SHP77 (cell line): ENCODE measurements at places on chromosomes 6 and 20.
A peak's percentile ranks its signal among the peaks of the same experiment; 100 is the strongest.

DNA sequence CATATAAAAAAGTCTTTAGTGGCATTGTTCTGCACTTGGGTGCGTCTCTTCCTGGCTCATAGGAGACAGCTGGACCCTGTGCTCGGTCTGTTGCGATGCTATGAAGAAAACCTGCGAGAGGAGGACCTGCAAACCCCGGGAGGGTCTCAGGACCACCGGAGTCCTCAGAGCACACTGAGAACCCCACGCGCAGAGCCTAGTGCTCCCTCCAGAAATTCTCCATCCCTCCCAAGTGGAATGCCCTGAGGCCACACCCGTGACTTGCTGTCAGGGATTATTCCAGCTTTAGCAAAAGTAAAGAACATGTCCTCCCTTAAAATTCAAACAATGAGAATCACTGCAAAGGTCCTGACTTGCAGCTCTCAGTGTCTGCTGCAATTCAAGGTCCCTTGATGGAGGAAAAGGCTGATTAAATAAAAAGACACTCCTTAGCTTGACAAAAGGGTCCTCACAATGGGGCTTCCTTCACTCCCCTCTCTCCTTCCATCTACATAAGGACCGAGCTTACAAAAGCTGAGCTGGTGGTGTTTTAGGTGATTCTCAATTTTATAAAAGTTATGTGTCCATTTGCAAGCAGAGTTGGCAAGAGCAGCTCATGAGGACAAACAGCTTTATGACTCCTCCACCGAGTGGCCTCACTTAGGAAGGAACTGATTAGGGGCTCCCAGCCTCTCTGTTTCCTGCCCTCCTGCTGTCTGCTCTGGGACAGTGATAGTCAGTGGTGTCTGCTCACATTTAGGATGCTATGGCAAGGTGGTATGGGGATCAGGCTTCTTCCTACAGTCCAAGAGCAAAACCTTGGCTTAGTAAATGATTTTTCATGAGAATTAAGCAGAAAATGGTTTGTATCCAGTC lies 97.0 kb downstream of the RAMACL start:
- DNase-seq, result no peak

DNA sequence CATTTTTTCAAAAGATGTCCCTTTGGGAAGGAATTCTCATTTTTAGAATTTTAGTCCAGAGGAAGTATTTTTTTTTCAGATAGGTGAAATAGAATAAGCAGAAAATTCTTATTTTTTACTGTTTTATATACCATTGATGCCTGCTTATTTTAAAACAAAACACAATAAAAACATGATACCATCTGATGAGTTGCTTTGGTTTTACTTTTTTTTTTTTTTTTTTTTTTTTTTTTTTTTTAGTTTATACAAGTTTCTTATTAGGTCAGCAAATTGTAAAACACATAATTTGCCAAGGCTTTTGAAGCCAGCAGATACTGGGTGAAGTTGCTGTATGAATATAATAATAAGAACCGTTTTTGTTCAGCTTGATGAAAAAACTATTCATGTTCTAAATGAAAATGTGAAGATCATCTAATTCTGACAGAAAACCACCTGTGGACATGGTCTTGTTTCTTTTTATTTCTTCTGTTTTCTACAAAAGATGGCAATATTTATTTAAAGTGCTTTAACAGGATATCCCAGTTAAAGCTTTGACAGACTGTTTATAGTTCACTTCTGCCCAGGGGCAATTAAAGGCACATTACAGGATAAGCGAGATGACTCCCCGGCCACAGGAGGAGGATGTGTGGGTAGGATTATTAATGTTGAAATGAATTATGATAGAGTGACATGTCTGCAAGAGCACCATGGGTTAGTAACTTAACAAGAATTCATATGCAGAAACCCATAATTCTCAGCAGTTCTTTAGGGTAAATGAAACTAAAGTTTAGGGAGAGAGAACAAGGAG lies 31.1 kb downstream of the MYB start:
- no peak for DNase-seq

DNA sequence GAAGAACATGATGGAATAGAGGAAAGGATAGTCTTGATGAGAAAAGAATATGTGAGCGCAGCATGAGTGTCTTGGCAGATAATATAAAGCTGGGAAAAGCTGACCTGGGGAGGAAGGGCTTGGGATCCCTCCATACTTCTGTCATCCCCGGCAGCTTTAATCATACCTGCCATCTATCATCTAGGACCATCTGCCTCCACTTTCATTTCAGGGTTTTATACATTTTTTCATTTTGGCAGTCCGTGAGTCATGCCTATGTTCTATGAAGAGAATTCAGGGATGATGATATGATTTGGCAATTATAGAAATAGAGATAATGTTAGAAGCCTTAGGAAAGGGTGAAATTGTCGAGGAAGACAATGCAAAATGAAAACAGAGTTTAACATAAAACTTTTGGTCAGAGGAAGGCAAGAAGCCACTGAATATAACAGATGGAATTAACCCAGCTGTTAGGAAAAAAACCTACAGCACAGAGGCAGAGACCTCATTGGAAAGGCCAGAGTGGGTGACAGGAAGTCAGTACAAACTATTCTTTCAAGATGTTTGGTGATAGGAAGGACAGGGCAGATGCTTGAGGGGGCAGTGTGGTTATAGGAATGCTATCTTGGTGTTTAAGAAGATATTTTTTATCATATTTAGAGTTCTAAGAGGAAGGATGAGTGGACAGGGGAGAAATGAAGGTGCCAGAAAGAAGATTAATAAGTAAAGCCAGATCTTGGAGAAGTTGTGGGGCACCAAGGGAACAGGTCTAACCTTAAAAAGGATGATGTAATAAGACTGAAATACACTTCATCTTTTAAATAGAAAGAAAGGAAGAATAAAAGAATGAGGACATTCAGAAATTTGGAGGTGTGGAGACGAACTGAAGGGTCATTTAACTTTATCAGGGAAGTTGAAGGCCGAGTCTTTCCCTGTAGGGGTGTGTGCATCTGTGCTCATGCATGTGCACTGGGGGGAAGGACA lies 37.8 kb downstream of the MARCKS start:
- DNase-seq, result no peak

DNA sequence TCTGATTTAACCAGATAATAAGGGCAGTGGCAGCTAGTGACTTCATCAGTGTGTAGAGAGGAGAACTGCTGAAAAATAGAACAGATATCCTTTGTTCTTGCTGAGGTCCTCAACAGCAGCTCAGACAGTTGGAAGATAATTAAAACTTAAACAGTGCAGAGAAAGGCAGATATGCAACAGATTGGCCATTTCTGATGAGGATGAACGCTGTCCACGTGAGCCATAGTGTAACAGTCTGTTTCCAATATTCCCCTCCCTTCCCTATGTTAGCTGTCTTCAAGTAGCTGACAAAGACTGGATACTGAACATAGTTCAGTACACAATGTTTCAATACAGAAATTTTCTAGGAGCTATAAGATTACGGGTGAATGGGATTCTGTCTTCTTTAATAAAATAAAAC lies 291.4 kb downstream of the BTBD9 start:
- DNase-seq, result no peak

DNA sequence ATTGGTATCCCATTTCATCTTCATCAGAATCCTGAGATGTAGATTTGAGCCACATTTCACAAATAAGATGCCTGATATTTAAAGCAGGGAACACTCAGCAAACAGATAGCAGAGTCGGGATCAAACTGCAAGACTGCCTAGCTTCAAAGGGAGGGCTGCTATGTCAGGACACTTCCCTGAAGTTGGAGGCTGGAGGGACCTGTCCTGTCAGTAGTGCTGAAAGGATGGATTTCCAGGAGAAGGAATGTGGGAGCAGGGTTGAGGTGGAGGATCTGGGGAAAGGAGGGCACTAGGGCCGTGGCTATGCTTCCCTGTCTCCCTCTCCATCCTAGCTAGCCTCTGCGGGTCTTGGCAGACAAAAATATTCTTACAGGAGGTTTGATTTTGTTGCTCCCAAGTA lies 32.2 kb downstream of the COX4I2 start:
- no peak for DNase-seq

DNA sequence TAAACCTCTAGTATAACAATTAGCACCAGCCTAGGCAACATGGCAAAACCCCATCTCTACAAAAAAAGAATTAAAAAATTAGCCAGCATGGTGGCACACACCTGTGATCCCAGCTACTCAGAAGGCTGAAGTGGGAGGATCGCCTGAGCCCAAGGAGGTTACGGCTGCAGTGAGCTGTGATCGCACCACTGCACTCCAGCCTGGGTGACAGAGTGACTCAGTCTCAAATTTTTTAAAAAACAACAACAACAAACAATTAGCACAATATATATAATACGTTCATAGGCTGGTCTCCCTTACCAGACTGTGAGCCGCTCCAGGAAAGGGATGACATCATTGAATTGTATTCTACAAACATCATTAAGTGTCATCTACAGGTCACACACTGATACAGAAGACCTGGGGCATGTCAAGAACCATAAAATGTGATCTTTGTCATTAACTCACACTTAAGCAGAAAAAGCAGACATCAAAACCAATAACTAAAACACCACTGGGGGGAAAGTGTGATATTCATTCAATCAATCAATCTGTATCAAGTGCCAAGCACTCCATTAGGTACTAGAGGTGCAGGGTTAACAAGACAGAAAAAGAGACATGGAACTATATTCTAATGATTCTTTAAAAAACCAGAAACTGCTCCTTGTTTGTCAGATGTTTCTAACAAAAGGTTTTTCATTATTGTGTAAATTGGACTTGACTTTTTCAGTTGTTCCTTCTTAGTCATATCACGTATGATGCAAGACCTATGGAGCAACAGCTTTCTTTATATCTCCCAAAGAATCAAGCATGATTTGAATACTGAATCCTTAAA lies 17.8 kb downstream of the MAP3K5 start:
- no peak for DNase-seq

- no peak for DNase-seq
Measured at GRCh38 chr6:818196-818595, 125.3 kb upstream of the EXOC2 start.

DNA sequence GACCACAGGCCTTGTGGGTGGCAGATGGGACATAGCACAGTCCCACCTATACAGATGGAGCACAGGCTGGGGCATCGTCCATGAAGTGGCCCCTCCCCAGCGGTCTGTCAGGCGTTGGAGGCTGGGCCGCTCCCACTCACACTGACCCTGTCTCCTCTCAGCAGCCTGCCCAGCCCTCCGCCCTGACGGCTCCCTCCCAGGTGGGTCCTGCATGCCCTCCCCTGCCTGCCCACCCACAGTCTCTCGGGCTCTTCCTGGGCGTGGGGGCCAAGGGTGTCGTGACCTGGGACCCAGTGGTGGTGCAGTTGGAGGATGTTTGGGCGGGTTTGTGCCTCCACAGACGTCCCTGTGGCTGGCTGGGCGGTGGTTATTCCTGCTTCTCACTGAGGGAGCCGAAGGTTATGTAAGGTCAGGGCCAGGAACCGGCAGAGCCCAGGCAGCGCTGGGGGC lies 22.3 kb downstream of the COL20A1 start:
- DNase-seq, result no peak

DNA sequence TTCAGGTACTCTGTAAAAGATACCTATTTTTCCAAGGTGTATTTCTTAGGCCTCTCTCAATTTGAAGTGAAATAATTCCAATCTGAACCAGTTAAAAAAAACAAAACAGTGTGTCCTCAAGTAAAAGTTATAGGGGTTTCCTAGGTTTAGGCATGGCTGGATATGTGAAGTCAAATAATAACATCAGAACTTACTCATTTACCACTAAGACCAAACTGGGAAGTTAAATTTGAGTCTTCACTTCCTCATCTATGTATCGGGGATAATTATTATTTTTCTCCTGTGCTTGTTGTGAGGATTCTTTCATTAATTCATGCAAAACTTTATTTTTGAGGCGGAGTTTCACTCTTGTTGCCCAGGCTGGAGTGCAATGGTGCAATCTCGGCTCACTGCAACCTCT lies 86.2 kb upstream of the PTPRK start:
- DNase-seq, result no peak

- DNase-seq, result no peak
Measured at GRCh38 chr6:132341646-132342045, 59.6 kb downstream of the MOXD1 start.

GRCh38 chr6:125201961-125202729 lies 48.6 kb downstream of the TPD52L1 start:
- DNase-seq, result peak; percentile 27

GRCh38 chr6:17431581-17431980 lies 38.2 kb downstream of the CAP2 start:
- peak; percentile 32 for DNase-seq

GRCh38 chr6:107329063-107329860 lies 130.1 kb downstream of the PDSS2 start:
- DNase-seq, result no peak

GRCh38 chr6:72624557-72625160 lies 2.8 kb downstream of the KCNQ5 start:
- DNase-seq, result no peak

GRCh38 chr6:26029570-26029856 lies 57.7 kb upstream of the HFE start:
- no peak for DNase-seq

DNA sequence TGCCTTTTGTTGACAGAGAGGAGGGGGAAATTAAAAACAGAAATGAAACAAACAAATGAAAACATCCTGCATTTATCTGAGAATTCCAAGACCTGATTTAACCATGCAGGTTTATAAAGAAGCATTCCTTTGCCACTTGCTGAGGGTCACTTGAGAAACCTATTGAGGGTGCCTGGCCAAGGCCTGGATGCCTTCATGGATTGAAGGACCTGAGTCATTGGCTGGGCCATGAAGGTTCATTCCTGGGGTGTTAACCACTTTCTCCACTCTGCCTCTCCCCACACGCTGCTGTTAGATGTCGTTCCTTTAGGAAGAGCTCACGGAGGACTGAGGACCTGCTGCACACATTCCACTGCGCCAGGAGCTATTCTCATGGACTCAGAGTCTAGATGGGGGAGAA lies 49.7 kb downstream of the DAAM2 start:
- DNase-seq, result no peak

DNA sequence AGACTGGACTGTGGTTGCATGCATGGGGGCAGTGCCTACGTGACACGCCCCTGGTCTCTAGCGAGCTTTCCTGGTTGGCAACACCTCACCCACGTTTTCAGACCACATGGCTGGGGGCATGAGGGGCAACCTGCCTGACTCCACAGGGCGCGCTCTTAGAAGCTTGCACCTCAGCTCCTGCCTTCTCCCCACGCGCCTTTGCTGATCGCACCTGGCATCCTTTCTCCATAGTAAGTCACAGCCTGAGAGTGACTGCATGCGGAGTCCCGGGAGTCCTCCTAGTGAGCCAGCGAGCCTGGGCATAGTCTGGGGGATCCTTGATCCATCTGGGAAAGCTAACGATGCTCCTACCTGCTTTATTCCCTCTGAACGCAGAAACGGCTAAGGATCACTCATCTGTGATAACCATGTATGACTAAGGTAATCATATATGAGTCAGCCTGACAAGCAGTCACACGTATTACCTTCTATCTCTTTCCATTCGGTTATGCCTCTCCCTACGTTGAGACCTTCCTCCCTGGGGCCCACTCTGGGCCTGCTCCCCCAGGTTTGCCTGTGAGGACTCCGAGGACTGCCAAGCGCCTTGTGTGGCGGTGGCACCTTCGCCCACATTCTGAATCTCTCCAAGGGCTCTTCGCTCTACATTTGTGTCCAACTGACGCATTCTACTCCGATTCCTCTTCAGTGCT lies 4.5 kb downstream of the TCFL5 start:
- DNase-seq, result no peak
